Stimulated activated CD8-positive, alpha-beta memory T cell treated with anti-CD3 and anti-CD28 coated beads, Interleukin-4, amount 100 ng/mL, for 24 hours (primary cell): ENCODE measurements at places on chromosomes 3 and 15.

DNA sequence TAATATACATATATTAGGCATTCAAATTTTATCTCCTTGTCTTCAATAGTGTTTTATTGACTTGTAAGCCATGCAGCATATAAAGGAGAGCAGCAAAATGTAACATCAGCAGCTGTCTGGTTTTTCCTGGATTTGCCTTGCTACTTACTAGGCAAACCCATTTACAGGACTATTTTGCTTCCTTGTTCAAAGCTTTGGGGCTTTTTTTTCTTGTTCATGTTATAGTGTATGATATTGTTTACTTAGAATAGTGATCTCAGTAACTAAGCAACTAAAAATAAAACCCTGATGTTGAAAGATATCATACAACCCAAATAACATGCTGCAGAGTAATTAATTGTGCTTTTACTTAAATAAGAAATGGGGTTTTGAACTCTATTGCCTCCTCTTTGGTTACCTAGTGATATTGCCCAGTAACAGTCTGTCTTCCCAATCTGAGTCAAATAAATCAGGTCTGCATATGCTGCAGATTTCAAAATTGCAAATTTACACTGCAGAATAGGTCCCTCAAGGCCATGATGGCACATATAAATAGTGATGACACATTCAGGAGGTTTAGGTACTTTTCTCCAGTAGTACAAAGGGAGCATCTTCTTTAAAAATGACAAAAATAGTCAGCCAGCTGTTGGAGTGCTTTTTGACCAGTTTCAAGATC is 578.1 kb upstream of the NECTIN3 start:
- no peak for DNase-seq

DNA sequence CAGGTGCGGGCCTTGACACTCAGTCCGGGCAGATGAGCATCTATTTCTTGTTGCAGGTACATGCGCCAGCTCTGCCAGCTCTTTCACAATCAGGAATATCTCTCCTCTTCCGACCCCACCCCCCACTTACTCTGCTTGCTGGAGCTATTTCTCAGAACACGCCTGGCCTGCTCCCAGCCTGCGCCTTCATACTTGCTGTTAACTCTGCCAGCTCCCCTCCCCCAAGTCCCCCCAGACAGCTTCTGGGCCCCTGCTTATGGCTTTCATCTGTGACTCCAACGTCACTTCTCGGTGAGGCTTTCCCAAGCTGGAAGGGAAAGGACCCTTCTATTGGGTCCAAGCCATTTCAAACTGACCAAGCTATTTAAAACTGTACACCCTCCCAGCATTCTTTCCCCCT is 15.2 kb downstream of the MAGEF1 start:
- DNase-seq, result no peak

DNA sequence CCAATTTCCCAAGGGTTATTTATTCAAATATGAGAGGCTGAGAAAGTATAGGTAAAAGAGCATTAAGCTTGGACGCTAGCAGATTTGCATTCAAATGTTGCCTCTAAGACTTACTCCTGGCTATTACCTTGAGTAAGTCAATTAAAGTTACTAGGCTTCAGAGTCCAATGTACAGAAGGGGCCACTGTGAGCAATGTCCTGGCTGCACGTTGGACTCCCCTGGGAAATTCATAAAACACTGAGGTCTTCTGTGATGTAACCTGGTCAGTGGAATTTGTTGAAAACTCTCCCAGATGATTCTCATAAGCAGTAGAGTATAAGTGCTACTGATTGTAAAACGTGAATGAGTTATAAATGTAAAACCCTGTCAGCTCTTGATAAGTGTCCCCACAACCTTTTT is 295.3 kb downstream of the NEK10 start:
- no peak for DNase-seq

DNA sequence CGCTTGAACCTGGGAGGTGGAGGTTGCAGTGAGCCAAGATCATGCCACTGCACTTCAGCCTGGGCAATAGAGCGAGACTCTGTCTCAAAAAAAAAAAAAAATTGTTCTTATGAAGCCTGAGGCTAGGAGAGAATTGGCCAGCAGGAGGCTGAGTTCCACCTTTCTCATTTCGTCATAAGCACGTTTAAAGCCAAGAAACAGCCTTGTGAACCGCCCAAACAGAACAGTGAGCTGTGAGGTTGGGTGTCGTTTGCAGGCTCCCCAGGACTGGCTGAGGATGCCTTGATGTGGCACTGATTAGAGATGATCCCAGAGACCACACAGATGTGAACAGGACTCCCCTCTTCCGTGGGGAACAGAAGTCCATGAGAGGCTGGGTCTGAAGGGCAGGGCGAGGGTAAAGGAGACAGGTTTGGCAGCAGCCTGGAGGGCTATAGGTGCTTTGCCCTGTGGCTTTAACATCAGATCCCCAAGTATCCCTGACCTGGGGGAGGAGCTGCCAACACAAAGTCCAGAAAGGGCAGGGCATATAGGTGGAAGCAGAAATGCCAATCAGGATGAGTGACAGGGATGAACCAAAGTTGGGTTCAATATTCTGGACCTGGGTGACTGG is 52.9 kb downstream of the CLEC3B start:
- no peak for DNase-seq

- no peak for DNase-seq
Observed at GRCh38 chr15:45810201-45810600, 175.4 kb downstream of the SQOR start.

GRCh38 chr15:56946150-56946549 is 27.7 kb downstream of the TCF12 start:
- no peak for DNase-seq

DNA sequence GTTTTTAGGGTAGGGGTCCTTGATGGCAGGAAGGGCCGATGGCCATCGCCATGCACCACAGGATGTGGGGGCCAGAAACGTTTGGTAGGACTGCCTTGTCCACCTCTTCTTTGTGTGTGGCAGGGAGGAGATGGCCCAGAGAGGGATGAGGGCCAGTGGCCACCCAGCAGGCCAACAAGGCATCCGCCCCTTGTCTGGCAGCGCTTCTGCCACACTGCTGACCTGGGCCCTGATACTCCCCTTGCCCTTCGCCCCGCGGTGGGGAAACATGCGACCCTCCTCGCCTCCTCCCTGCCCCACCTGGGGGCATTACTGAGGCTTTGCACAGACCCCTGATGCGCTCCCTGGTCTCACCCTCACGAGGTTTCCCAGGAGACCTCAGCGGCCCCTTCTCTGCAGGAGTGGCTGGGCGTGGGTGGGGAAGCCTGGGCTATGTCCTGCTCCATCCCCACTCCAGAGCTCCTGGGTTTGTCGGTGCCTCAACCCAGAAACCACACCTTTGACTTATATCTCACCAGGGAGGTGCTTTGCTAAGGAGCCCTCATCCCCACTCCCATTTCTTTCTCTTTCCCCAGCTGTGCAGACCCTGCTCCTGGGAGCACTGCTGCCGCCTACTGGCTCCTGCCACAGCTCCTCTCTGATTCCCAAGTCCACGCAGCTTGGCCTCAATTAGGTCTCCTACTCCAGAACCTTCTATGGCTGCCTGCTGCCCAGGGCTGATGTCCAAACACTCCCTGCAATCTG is 38.7 kb downstream of the FEM1B start:
- no peak for DNase-seq

GRCh38 chr15:45122719-45123118 is 7.0 kb downstream of the DUOXA1 start:
- no peak for DNase-seq

- no peak for DNase-seq
Observed at GRCh38 chr3:112776000-112776399, 70.7 kb downstream of the CD200R1L start.

GRCh38 chr3:52537165-52537620 is 788 bp downstream of the UQCC5 start:
- DNase-seq, result no peak

DNA sequence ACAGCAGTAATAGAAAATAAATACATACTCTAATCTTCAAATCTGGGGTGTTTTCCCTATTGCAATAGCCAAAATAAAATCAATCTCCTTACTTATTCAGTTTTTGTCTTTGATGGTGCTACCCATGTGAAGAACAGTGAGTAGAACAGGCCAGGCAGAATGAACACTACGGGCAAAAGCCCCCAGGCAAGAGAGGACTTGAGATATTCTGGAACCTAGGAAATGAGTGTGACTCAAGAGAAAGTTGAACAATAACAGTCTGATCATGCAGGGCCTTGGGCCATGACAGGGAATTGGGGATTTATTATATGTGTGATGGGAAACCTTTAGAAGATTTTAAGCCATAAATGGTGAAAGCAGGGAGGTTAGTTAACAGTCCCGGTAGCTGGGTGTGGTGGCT is 14.0 kb upstream of the DUT start:
- DNase-seq, result no peak
